Activated naive CD4-positive, alpha-beta T cell (primary cell): ENCODE measurements at places on chromosomes 2 and 18.

GRCh38 chr2:220057916-220058315 lies 430.5 kb downstream of the SLC4A3 start:
- no peak for DNase-seq

DNA sequence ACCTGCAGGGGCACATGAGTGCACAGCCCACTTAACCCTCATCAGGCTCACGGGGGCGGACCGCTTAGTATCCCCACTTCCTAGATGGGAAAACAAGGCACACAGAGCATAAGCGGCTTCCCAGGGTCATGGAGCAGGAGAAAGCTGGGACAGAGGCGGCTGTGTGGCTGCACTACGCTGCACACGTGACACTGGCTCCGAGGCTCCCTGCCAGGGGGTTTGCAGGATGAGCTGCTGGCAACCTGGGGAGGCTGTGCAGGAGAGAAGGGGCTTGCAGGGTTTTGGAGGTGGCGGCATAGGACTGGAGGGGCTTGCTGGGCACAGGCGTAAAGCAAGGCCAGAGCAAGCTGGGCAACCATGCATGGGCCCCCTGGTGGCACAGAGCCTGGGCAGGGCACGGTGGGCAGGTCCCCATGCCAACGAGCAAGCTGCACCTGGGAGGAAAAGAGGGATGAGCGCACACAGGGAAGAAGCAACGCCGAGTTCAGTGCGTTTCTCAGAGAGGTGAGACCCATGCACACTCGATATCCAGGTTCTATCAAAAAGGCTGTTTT lies 268.6 kb downstream of the HDAC4 start:
- DNase-seq, result no peak

DNA sequence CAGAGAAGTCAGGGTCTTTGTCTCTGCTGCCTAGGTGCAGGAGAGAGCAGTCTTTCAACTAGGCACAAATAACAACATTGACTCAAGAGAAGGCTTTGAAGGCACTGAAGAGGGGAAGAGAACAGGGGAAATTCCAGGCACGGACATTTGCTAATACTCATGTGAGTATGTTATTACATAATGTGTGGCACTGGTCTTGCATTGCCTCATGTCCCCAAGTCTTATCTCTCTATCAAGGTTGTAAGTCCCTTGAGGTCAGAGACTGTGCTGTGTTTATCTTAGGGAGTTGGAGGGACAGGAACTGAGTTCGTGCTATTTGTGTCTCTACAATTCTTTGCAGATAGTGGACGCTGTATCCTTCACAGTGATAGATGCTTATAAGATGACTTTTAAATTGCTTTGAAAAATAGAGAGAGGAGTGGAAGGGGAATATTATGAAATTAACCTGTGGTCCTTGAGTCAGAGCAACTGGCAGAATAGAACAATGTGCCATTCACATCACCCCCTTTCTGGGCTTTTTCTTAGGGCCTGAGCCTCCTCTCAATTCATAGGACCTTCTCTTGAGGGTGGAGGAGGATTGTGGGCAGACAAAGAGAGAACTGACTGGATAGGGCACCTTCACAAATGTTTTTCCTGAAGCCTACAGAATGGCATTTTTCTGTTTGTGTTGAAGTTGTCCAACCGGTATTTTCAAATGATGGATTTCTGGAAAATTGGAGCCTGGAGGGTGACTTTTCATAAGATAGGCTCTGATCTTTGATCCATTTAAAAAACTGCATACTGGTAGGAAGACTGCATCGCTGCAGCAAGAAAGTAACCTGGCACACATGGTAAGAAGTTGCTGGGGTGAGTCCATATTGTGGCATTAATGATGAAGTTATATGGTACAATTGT lies 96.6 kb upstream of the CXCR4 start:
- DNase-seq, result no peak

DNA sequence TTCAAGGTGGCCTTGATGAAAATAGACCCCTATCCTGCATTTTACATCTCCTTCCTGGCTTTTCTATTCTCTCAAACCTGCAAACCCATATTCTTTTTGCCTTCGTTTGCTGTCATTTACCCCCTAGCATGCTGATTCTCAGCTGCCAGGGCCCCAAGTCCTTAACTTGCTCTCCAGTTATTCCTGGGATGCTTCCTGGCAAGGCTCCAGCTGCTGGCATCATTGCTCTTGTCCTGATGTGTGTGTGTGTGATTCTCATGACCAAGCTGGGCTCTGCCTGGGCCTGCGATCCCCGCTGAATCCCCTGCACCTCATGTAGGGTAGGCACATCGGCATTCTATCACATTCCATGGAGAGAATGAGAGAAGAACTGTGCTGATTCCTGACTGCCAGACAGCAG lies 11.9 kb downstream of the NPAS2 start:
- no peak for DNase-seq

- no peak for DNase-seq
These were observed 40.2 kb downstream of the TMEM182 start for GRCh38 chr2:102801858-102802699.

- no peak for DNase-seq
These were observed 29.9 kb downstream of the GPC1 start for GRCh38 chr2:240465268-240465764.

DNA sequence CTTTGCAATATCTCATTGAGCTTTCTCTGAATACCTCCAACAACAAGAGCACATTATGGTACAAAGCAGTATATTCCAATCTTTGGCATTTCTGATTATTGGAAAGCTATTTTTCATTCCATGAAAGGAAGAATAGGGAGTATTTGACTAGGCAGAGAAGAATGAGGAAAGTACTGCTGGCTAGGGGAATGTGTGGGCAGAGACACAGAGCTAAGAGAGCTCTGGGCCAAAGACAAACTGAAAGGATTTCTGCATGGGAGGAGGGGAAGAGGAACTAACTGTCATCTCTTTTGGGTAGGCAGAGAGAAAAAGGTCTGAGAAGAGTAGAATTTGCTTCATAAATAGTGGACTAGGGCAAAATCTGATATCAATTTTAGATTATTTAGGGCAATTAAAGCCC lies 150.8 kb downstream of the CCDC85A start:
- no peak for DNase-seq

DNA sequence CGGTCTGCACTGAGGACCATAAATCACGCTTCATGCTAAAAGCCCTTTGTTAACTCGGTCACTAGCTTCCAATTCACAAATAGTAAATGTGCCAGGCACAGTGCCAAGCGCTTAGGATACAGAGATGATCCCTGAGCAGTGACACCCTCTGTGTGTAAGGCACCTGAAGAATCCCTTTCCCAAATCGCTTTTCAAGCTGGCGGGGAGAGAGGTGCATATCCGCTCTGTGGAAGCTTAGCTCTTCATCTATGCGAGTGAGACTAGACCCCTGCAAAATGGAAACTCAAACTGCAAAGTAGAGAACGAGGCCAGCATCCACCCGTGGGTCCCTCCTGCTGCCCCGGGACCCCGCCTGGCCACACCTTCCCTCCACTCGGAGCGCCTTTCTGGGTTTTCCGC lies 2.4 kb downstream of the PIEZO2 start:
- DNase-seq, result no peak

DNA sequence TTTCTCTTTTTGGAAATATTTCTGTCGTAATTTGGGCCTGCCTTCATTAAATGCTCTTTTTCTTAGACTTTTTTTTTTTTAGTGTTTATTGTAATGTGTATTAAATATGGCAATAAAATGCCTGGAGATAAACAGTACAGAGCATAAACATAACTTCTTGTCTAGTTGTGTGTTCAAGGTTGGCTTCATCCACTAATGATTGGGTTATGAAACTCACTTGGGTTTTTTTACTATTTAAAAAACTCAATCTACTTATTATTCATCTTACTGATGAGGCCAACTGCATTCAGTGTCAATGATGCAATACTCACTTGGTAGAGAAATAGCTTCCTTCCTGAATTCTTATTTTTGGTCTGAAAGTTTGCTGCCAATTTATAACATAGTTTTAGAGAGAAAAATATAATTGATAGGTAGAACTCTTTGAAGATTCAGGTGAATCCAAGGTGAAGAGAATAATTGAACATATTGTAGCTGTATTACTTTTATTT lies 144.2 kb upstream of the NABP1 start:
- no peak for DNase-seq

- no peak for DNase-seq
These were observed 33.8 kb downstream of the SDC1 start for GRCh38 chr2:20190876-20191713.

DNA sequence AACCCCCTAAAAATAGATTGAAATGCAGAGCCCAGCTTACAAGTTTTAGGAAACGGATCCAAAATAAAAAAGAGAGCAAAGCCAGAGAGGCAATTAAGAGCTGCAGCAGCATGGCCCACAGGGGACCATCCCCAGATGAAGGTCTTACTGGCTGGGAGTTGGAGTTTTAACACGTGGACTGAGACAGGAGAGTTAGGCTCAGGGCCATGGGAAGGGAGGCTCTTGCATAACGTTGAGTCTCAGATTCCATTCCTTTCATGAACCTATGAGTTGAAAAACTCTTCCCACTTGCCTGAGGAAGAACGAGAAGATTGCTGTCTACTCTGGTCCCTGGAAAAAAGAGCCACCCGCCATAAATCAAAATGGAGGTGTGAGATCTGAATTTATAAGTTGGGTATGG lies 101.8 kb upstream of the NDUFV2 start:
- DNase-seq, result no peak

GRCh38 chr18:6205706-6206105 lies 209.0 kb downstream of the L3MBTL4 start:
- DNase-seq, result no peak

DNA sequence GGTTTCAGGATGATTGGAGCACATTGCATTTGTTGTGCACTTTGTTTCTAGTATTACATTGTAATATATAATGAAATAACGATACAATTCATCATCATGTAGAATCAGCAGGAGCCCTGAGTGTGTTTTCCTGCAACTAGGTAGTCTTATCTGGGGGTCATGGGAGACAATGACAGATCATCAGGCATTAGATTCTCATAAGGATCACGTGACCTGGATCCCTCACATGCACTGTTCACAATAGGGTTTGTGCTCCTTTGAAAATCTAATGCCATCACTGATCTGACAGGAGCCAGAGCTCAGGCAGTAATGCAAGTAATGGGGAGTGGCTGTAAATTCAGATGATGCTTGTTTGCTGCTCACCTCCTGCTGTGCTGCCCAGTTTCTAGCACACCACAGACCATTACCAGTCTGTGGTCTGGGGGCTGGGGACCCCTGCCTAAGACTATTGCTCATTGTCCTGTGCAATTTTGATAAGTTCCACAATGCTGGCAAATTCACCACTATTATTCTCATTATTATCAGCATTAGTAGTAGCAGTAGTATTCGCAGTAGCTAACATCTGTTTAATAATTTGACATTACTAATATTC lies 428.7 kb upstream of the TNP1 start:
- no peak for DNase-seq

DNA sequence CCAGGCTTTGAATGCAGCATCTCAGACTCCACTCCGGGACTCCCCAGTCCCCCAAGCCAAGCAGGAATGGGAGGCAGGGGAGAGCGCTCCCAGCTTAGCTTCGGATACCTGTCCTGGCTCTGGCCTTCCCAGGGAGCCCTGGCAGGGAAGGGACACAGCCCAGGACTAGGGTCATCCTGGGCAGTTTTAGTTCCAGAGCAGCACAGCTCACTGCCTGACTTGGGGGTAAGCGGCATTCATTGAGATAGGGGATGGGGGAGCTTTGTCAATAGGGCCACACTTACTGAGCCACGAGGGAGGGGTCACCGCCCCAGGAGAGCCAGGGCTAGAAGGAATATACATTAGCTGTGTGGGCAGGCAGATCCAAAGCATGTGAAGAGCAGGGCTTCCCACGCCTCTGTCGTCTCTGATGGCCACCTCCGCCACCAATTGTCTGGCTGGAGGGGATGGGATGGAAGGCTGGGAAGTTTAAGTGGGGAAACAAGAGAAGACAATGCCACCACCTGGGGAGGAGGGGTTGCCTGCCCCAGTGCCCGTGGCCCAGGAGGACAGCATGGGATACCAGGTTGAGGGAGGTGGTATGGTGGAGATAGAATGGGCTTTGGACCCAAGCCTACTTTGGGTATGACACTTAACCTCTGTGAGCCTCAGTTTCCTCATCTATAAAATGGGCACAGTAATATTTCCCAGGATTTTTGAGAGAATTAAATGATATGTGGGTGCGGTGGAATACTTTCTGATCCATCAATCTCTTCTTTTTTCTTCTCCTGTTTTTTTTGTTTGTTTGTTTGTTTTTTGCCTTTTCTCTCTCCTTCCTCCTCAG lies 40.2 kb downstream of the SCTR start:
- no peak for DNase-seq

DNA sequence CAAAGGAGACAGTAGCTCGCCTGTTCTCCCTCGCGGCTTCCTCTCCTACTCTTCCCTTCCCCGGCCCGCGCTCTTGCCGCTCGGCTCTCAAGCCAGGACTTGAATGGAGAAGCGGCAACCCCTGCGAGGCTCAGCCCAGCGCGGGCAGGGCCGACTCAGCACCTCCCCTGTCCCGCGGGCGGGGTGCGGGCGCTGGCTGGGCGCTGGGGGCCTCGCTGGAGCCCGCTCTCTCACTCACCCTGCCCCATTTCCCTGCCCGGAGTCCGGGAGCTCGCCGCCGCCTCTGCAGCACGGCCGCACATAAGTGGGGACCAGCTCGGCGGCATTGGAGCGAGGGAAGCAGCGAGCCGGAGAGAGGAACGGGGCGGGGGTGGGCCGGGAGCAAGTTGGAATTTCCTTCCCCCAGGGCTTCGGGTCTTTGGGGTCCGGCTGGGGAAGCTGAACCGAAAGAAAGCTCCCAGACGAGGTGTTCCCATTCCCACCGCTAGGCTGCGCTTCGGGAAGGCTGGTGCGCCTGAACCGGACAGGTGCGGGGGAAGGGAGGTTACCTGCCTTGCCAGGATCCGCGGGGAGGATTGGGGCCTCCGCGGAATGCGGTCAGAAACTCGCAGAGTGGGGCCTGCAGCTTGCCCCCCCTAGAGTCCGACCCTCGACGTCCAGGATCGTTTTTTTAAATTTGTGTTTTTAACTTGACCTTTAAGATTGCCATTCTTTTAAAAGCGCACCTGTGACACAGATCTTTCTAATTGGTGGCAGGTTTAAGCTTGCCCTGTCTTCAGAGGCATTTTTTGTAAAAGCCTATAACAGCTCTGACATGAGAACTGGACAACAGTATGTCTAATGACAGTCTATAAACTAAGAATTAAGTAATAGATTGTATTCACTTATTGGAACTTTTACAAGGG lies at the start of gene COBLL1:
TSS of gene COBLL1 (minus strand) at position 105 of the 905 bp plus-strand sequence. CDS start 627 bp downstream, outside the sequence.
- DNase-seq, result no peak

DNA sequence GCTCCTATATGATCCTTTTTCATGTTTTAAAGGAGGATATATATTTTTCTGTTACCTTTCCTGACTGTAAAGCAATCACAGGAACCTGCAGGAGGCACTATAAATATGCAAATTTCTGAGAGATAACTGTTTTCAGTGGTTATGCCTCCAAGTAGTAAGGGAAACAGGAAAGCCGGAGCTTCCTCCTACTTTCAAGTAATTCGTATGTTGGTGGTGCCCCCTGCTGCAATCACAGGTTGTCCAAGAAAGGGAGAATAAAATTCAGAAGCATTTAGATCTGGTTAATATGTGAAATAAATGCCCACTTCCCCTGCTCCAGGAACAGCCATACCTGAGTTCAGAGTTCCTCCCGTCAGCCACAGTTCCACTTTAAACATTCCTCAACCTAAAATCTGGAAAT lies 12.0 kb upstream of the BCL11A start:
- DNase-seq, result no peak
